ENCODE measurements at places on chromosomes 7 and 10.
A peak's percentile ranks its signal among the peaks of the same experiment; 100 is the strongest.

DNA sequence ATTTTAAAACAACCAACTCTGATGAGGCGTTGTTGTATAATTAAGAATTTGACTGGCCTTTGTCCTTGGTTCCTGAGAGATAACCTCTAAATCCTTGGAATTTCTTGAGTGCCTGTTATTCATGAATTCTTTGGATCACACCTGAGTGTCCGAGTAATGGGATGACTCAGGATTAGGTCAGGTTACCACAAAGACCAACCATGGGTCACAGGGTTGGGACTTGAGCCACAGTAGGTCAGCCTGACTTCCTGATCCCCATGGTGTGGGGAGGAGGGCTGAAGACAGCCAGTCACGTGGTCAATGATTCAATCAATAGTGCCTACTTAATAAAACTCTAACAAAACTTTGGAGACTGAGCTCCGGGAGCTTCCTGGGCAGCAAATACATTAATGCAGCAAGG is 192.5 kb downstream of the GFRA1 start:
- no peak for DNase-seq

GRCh38 chr10:30984563-30985328 is 46.9 kb downstream of the ZNF438 start:
- no peak for DNase-seq

DNA sequence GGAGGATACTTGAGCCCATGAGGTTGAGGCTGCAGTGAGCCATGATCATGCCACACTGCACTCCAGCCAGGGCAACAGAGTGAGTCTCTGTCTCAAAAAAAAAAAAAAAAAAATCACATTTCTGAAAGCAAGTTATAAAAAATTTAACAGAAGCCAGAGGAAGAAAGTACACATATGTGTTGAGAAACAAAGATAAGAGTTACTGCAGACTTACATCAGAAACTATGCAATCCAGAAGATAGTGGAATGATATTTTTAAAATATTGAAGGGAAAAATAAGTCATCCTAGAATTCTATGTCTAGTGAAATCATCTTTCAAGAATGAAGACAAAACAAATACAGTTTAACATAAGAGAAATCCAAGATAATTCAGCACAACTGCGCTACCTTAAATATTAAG is 46.9 kb downstream of the ZNF518A start:
- DNase-seq = no peak

DNA sequence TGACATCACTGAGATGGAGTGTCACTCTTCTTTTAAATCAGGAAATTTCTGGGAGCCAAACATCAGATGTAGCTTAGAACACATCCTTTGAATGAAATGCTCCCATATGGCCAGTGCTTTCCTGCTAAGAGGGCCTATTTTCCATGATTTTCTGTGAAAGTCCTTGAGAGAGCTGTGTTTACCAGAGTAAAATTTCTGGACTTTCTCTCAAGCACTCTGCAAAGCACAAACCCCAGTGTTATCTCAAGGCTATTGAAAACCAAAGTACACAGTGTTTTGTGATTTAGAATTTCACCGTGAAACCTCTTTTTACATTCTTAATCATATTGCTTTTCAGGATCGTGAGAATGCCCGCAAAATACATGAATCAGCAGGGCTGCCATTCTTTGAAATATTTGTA is 54.0 kb downstream of the PAPSS2 start:
- no peak for DNase-seq

- DNase-seq = no peak
These were observed 302.7 kb downstream of the SUGCT start for GRCh38 chr7:40437498-40437897.

DNA sequence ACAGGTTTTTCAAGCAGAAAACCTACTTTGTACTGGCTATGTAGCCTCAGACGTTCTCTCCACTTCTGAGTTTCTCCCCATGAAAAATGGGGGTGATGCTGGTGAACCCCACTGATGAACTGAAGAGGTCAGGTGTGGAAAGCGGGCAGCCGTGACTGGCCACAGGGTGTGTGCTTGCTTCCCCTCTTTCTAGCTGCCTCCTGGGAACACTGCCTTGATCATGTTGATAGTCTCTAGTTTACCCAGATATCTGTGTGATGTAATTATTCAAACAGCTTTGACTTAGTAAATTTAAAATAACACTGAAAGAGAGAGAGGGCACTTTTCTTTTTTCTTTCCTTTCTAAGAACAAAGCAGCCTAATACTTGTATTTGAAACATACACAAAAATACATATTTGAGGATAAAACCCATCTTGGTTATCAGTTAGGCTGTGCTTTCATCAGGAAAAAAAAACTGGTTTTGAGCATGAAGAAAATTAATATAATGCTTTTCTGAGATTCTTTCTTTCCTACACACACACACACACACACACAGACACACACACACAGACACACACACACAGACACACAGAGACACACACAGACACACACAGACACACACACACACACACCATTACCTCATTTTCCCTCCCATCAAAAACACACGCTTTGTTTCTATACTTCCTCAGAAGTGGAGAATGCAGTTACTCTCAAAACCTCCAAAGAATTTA is 76.7 kb downstream of the MACC1 start:
- no peak for DNase-seq

GRCh38 chr10:126840576-126841135 is 64.6 kb upstream of the DOCK1 start:
- DNase-seq = no peak

DNA sequence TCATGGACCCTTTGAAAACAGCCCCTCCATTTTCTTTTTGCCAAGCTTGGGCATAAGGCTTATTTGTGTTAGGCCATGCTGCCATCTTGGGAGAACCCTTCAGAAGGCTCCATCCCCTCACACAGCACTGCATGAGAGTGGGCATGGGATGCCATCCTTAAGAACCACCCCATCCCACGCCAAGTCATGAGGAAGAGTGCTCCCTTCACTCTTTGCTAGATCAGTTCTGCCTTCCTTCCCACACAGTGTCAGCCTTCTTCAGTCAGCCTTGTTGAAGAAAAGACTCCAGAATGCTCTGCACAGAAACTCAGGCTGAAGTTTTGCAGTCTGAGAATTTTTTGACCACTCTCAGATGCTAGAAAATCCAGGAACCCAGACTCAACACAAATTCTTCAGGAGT is 15.5 kb upstream of the CHN2 start:
- DNase-seq = no peak

DNA sequence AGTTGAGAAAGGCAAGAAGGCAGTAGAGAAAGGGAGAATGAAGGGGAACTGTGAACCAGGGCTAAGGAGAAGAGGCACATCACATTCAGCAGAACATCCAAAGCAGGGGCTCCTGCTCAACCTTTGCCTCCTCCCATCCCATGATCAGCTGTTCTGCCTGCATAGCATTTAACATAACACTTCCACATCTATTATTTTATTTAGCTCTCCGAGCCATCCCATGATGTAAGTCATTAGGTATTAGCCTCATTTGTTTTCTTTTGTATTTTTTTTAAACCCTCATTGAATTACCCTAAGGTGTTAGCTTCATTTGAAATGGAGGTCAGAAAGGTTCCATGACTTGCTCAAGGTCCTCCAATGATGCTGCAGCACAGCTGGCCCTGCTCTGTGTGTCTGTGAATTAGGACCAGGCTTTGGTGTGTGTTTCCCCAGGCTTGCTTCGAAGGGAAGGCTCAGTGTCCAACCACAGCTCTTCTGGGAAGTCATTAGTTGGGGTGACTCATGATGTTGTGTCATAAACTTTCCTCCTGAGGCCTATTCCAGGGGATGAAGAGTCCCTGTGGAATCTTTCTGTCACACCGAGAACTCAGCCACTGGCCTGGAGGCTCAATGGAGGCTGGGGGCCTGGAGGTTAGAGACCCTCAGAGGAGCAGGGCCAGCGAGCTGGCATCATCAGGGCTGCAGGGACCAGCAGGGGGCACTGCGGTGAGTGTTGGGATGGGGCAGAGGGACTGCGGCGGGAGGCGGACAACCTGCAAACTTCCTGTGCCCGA is 16.5 kb downstream of the NPFFR1 start:
- DNase-seq = no peak

DNA sequence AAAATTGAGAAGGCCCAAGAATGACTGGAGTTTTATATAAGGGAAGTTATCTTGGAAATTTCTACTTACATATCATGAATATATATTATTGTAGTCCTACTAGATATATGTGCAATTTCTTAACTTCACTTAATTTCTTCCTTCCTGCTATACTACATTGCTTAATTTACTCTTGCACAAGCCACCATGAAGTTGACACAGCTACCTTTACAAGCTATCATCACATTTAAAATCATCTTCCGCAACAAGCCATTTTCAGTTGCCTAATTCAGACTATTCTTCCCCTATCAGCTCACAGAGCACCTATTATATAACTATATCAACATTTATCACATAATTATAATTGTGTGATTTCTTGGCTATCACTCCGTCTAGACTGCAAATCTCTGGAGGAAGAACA is 418.4 kb downstream of the PARD3 start:
- no peak for DNase-seq

DNA sequence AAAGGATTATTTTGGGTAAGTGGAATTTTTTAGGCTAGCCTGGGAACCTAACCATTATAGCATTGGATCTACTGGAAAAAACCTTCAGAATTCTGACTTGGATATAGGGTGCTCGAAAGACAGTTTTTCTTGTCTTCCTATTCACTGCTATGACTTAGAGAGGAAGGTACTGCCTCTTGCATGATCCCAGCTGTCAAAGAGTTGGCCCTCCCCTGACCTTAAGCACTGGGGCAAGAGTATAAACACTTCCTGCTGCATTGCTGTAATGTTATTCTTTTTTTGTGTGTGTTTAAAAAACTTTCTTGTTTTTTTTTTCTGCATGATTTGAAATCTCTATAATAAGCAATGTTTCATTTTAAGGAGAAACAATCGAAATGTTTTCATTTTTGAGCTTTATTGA is 113.0 kb downstream of the LRMDA start:
- no peak for DNase-seq

DNA sequence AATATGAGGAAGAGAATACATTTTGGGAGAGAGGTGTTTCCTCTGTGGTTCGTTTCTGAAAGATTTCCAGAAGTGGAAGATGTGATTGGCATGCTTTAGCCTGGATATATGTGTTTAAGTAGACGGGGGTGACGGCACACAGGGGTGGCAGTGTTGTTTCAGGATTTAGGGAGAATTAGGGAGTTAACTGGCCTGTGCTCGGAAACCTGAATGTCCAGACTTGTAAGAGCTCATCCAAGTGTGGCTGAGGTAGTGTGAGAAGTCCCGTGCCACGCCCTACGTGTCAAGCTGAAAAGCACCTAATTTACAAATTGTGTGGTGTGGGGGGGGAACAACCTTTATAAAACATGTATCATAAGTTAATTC is 1.1 kb downstream of the RALA start:
- no peak for DNase-seq

GRCh38 chr10:132186488-132187429 is at the start of gene DPYSL4:
DPYSL4 (plus strand) TSS chr10:132186948; CDS start chr10:132187064, 116 bp downstream.
- DNase-seq = no peak

DNA sequence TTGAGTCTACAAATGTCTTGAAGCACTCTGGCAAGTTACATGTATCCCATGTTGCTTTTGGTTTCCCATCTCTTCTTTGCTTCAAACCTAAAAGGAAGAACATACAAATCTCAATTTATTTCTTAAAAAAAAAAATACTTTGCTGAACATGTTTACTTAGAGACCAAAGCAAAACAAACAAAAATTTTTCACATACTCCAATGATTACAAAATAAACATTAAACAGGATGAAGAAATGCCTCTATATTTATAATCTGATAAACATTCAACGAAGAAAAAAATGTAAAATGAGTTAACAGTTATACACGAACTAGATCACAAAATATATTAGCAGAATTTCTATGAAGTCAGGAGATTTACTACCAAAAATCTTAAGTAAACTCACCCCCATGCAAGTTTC is 31.3 kb downstream of the FAM204A start:
- no peak for DNase-seq

DNA sequence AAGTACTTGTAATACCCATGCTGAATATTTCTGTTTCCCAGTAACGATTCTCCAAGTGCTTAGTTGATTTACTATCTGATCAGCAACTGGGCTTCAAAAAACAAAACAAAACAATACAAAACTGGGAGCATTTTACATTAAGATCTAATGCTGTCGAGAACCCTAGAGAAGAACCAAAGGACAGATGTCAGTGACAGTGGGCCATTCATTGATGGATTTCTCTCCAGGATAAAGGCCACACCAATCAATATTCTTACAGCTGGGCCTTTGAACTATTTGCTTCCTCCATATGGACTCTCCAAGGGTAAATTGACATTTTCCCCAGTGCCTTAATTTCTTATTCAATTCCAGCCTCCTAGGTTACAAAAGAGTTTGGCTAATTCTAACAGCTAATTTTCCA is 217.5 kb downstream of the ADAM12 start:
- DNase-seq = no peak

DNA sequence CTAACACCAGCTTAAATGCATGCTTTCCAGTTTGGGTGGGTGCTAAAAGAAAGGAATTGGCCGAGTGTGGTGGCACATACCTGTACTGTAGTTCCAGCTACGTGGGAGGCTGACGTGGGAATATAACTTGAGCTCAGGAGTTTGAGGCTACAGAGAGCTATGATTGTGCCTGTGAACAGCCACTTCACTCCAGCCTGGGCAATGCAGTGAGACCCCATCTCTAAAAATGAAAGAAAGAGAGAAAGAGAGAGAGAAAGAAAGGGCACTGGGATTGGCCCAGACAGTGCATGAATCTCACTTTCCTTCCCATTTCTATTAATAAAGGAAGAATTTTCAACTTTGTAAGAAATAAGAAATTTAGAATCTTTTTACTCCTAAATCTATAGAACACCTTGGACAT is 265.4 kb downstream of the CREB5 start:
- no peak for DNase-seq

DNA sequence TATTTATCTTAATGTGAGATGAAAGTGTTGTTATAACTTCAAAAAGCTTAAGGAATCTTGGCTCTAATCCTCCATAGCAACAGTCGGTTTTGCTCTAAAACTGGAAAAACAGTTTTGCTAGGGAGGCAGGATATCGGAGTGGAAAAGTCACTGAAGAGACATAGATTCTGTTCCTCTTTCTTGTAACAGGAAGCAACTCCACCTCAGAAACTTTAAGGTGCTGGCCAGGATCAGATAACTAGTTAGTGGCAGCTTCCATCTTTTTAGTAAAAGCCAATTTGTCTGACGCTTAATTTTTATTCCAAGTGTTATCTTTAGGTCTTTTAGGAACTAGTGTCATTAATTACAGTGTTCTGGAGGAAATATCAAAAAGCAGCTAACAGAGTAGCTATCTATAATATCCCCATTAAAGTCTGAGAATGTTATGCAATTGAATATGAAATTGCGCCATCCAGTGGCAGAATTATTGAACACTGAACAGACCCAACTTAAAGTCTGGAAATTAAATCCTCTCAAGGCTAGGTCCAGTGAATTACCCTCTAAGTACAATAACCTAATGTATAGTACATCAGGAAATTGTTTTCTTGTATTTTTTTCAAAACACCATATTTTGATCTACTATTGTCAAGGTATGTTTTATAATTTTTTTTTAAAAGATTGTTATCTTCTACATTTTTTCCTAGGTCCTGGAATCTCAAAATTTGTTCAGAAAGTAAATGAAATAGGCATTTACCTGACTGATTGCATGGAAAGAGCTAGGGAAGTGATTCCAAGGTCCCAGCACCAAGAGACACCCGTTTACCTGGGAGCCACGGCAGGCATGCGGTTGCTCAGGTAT is 65.9 kb upstream of the CC2D2B start:
- no peak for DNase-seq

- DNase-seq = peak; percentile 7
These were observed 25.6 kb downstream of the ANKMY2 start for GRCh38 chr7:16619979-16620408.

Measured in activated CD4-positive, alpha-beta T cell treated with anti-CD3 and anti-CD28 coated beads for 24 hours (primary cell).